Right ventricle myocardium superior (tissue), 1 donor: ENCODE measurements at places on chromosomes 12 and 14. TPM values are rescaled to one million over a fixed set of nuclear protein-coding genes. Genes with fewer than 3 reads are reported as not detected.

Gene ADGRD1
- total RNA-seq: 86.1 TPM

DNA sequence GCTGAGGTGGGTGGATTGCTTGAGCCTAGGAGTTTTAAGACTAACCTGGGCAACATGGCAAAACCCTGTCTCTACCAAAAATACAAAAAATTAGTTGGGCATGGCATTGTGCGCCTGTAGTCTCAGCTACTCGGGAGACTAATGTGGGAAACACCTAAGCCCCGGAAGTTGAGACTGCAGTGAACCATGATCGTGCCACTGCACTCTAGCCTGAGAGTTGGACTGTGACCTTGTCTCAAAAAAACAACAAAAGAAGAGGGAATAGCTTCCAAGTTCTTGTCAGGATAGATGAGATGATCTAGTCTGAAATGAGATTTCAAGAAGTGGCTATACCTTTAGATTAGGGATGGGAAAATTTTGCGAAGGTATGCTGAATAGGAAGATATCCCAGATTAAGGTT is 14.8 kb upstream of the C12orf50 start:
- DNase-seq: no peak

GRCh38 chr14:55891692-55892091 is 226.5 kb upstream of the PELI2 start:
- no peak for DNase-seq

Gene ADAM21
- total RNA-seq: 0.48 TPM

DNA sequence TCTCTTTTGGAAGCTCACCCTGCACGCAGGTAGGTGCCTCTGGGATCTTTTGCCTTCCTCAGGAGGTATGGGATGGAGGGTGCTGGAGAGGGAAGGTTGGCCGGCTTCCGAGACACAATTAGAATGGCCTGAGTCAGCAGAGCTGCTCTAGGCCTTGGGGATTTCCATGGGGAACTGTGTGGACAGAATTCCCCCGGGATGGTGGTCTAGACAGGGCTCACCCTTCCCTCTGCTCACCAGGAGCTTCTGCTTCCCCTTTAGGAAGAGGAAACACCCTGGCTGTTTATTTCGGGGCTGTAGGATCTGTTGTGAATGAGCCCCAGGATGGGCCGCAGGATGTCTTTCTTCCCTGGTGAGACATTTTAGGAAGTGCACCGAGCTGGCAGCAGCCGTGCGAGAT is 43.7 kb upstream of the TMED10 start:
- DNase-seq: no peak

- DNase-seq: no peak
Observed at GRCh38 chr14:32606301-32606700, 277.2 kb downstream of the AKAP6 start.

Gene TBC1D30
- total RNA-seq: 0.83 TPM

GRCh38 chr14:96088911-96089310 is 49.7 kb downstream of the C14orf132 start:
- DNase-seq: no peak

DNA sequence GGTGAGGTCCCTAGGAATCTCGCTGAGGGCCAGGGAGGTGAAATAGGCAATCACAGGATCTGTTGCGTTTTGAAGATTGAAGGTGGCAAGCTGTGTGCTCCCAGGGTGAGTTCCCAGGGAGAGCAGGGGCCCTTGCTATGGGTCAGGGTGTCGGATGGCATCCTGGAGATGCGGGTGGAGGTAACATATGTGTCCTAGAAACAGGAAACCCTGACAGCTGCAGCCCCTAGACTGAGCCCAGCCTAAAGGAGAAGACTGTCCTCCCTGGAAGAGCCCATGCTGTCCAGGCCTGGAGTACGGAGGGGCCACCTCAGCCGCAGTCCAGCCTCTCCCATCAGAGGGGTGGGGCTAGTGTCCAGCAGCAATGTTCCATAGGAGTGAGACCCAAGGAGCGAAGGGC is 194.2 kb downstream of the NTF3 start:
- no peak for DNase-seq

GRCh38 chr12:128137140-128137539 is 129.8 kb upstream of the TMEM132C start:
- no peak for DNase-seq

DNA sequence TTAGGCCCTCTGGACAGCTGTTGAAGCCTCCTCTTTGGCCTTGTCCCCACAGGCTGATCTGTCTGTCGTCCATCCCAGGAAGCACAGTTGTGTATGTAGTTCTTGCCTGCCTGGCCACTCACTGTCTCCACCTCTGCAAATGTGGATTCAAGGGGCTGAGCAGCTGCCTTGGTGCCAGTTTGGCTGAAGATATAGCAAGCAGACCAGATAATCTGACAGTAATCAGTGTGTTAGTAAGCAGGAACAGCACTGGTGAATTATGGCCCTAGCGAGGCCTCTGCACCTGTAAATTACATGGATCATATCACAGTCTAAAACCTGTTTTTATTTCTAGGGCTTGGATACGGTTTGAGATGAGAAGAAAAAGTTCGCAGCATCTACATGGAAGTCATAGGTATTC is 282.5 kb upstream of the NOS1 start:
- DNase-seq: no peak

DNA sequence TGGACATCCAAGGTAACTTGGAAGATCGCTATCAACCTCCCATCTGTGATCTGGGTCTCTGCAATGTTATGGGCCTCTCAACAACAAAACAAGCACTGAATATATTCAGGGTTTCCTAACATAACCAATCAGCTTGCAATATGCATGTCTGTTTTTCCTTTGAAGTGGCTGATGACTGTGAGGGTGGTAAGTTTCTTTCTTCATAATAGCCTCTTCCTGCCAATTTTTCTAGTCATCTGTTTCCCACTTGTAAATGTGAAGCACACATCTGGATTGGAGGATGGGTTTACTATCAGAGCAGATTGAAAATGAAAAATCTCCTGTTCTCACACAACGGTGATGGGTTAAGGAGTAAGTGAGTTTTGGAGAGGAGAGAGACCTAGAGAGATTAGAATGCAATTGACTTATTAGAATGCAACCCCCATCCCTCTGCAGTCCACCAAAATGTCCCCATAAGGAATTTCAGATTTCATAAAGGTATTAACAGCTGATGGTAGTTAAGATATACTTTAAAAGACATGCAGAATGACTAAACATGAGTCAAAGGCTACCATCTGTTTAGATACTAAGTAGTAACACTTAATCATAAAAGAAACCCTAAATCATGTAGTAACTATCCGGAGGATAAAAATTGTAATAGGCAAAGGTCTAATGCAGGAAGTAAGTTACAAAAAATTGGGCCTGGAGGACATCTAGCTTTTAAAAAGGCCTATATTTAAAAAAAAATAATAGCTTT is 58.4 kb upstream of the SAV1 start:
- no peak for DNase-seq

- no peak for DNase-seq
Observed at GRCh38 chr12:106131676-106132075, 7.1 kb downstream of the NUAK1 start.

GRCh38 chr14:50862036-50862570 is 9.8 kb upstream of the ABHD12B start:
- no peak for DNase-seq

Gene IRAK3
- 4.0 TPM for total RNA-seq

GRCh38 chr14:91649930-91650329 is 82.0 kb downstream of the CATSPERB start:
- no peak for DNase-seq

DNA sequence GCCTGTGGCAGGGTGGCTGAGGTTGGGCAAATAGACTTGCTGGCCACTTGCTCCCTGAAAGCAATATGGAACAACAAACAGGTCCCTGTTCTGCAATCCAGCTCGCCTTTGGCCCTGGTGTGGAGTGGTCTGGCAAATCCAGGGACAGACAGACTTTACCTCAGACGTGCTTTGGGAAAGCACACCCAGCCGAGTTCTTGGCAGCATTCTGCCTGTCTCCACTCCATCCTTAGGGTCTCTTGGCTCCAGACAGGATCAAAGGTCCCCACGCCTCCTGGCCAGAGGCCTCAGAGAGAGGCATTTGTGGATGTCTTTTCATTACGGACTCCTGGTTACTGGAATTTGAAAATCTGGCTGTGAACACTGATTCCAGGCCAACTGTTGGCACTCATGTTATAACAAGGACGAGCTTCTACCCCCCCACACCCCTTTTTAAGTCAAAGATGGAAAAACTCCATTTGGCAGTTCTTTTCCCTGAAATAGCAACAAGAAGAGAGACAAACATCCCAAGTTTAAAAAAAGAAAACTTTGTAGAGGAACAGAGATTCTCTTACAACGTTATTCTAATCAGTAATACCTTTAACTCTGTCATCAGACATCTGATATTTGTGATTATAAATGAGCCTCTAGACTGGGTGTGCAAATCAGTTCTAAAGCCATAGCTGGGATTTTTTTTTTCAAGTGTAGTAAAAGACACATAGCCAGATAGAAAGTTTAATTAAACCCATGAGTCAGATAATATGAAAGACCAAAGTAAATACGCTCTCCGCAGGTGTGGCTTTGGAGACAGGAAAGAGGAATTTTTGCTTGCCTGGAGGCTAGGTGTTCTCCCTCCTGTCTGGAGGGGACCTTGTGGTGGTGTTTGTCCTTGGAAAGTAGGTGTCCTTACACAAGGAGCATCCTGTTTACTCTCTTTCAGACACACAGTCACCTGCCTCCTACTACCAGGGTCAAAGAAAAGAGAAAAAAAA is 60.7 kb downstream of the GALNT8 start:
- DNase-seq: peak; percentile 68

DNA sequence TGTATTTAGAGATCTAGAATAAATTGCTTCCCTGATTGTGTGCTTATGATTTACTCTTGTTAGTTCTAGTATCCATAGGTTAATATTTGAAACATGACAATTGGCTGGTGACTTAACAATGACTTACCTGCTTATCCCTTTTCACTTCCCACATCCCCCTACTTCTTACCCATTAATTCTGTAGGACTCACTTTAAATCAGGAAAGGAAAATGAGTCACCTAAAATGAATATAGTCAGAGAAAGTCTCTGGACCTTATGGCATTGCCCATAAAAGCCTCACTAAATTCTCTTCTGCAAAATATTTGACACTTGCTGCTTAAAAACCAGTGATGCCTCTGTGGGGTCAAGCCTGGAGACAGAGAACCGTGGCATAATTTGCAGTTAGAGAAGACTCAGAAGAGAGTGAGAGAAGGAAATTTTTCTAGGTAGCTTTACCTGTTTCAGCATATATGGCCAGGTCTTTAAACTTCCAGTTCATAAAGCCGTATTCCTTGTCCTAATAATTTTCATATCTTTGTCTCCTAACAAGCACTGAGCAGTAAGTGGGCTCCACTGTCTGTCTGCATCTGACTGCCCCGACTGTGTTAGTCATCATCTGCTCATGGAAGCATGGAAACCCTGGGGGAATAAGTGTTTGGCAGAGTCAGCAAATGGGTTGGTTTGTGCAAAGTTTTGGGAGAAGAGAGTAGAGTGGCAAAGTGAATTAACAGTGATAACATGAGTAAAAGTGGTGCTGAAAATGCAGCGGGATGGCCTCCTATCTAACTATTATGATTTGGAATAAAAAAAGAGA is 294.4 kb downstream of the AKAP6 start:
- no peak for DNase-seq

Gene ABCC9
- 77.6 TPM for total RNA-seq

- DNase-seq: no peak
Observed at GRCh38 chr14:25836636-25837035, 761.2 kb downstream of the NOVA1 start.

- DNase-seq: no peak
Observed at GRCh38 chr14:31926123-31926522, 151.0 kb upstream of the ARHGAP5 start.

- no peak for DNase-seq
Observed at GRCh38 chr12:41950455-41950854, 194.2 kb downstream of the GXYLT1 start.

DNA sequence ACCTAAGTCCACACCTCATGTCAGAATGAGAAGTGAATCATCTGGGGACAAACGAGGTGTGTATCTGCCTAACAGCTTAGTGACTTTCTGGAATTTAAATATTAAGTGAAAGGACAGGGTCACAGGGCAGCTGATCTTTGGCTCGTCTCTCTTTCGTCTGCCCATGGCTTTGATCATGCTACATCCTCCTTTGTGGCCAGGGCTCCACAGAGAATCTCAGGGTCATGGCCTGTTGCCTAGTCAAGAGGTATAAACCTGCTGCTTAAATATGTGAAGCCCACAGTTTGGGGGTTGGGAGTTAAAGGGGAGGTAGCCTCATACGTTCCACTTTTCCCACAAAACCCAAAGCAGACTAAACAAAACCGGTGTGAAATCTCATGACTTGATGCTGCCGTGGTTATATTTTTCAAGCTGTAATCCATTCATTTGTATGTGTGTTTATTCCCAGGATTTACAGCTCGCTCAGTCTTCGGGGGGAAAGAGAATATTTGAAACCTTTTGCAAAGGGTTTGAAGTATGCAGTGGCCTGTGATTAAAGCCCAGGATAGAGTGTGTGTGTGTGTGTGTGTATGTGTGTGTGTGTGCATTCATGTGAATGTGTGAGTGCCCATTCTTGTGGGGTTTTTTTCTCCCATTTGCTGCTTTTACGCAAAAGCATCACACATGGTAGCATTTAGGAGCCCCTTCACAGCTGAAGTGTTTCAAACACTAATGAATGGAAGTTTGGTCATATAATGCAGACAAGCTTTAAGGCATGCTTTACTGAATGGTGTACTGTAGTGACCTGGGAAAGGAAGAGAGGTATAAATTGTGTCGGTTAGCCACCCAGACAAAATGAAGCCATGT is 137.1 kb downstream of the HMGA2 start:
- no peak for DNase-seq

DNA sequence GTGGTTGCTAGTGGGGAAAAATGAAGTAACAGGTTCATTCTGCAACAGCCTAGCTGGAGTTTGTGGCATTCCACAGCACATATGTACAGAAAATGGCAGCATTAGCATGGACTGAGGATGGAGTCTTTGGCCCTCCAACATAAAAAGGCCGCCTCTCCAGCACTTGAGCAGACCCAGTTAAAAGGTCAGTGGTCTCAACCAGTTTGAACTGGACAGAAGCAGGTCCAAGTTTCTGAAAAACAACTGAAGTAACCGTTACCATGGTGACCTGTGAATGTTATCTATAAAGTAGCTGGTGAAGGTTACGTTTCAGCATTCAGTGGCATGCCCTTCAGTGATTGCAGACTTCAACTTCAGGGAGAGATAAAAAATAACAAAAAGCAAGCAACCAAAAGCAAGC is 34.1 kb upstream of the OR10AD1 start:
- no peak for DNase-seq

DNA sequence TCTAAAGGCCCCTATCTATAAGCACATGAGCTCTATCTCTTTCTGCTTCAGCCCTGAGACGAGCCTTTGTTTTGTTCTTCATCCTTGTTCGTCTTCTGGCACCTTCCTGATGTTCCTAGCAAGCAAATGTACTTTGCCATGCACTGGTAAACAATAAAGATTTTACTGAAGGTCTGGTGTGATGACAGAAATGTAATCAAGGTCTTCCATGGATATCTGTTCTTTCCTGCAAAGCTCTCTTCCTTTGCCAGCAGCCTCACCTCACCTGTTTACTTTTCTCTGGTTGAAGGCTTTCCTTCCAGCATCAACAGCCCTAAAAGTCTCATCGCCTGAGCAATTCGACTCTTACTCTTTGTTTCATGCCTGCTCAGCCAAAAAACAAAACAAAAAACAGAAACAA is 330.3 kb downstream of the PCNX1 start:
- DNase-seq: no peak

- no peak for DNase-seq
Observed at GRCh38 chr14:98501836-98502235, 770.2 kb downstream of the BCL11B start.

Gene TMEM30B
- total RNA-seq: 0.27 TPM
